ENCODE measurements at places on chromosomes 1 and 21.

DNA sequence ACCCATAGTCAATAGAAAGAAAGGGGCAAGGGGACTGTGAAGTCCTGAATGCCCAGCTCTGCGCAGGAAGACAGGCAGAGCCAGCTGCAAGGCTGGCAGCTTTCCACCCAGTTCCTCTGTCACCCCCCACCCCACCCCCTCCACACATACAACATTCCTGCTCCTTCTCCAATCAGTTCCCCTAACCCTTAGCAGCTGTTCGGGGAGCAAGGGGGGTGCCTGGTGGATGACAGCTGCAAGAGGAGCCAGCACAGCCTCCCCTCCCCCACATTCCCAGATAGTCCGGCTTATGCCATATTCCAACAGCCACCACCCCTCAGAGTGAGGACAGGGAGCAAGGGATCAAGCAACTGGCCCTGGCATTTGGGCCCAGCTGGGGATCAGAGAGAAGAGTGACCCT is 9.7 kb downstream of the ARHGEF2 start:
- DNase-seq, result no peak

DNA sequence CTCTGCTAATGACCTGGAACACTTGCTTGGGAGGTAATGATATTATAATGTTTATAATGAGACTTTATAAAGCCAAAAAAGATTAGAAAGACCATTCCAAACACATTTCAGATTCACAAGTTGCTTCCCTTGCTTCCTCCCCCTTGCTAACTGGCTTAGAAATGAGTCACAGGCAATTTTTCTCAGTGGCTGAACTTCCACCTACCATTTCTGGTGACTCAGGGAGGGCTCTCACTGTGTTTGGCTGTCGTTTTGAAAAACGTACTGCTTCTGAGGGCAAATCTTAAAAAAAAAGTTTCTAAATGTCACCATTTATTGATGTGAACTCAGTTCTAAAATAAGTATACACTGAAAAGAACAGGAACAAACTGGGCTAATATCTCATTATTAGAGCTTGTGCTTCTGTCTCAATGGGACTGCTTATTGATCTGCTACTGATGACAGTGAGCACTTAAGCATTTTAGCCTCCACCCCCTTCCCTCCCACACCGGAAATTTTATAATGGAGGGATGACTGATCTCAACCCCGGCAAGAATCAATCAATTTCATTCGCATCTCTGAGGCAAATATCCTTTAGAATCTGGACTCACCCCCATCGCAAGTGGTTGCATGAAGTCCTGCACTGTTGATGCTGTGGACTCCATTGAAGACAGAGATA is 278.3 kb downstream of the KCTD3 start:
- no peak for DNase-seq

DNA sequence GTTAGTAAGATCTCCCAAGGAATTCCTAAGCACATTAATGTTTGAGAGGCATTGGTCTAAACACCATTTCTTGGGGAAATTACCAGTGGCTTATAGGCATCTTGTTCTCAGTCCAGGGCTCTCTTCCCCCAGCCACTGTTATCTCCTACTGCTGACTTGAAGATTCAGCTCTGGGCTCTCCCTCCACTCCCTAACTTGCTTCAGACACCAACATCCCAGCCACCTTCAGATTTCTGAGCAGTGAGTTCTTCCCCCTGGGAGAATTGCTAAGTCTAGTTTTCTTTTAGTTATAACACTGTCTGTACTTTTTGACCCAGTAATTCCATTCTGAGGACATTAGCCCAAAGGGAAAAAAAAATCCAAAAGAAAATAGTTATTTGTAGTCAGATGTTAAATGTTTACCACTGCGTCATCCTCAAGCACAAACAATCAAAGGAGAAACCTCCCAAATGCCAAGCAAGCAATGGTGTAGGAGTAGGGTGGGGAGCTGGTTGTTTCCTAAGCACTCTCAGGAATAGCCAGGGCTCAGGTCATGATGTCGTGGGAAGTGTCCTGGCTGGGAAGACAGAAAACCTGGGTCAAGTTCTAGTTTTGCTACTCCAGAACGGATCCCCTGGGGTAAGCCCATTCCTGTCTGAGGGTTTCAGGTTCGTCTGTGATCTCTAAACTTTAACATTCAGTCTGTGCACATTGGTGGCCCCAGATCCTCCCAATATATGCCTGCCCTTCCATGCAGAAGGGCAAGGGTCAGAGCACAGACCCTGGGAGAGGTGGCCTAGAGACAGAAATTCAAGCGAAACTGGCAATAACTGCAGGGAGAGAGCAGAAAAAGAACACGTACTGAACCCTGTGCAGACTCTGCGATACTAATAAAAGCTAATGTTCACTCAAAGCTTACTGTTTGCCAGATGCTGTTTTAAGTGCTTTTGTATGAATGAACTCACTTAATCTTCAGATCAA is 191.1 kb upstream of the FGGY start:
- DNase-seq, result no peak

DNA sequence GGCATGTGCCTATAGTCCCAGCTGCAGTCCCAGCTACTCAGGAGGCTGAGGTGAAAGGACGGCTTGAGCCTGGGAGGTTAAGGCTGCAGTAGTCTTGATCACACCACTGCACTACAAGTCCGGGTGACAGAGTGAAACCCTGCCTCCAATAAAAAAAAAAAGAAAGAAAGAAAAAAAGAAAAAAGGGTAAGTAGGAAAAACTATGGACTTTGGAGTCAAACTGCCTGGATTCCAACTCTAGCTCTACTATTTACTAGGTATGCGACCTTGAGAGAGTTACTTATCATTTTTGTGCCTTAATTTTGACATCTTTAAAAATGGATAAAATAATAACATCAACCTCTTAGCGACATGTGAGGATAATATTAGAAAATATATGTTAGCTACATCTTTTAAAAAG is 150.8 kb downstream of the SLC45A1 start:
- no peak for DNase-seq

DNA sequence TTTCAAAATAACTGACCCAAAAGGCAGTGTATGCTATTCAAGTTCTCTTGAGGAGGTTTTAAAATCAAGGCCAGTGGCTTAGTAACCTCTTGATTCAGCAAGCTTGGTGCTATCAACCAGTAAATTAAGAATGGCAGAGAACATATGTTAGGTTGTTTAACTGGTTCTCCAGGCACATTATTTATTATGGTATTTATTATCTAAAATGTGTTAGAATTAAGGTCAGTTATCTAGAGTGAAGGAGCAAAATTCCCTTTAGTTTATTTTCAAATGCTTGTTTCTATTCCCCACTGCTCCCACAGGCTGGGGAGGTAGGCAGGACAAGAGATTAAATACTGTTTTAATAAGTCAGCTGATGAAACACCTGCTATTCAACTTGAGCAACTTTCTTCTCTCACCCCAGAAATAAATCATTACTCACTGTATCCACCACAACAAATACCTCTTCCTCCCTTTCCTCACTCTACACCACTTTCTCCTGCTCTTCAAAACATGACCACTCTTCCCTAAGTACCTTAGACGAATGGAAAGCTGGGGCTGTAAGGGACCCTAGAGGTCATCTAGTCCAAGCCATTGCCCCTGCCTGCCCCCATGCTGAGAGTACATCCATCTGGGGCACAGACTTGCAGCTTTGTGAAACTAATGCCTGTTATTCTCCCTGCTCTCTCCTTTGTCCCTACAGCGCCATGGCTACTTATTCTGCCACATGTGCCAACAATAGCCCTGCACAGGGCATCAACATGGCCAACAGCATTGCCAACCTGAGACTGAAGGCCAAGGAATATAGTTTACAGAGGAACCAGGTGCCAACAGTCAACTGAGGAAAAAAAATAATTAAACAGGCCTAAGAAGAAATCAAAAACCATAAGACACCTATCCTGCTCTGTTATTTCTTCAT is 71.7 kb downstream of the PRRX1 start:
- DNase-seq, result no peak

GRCh38 chr1:206577626-206578025 is 34.6 kb downstream of the EIF2D start:
- DNase-seq, result no peak

GRCh38 chr21:39818557-39818956 is 48.7 kb upstream of the PCP4 start:
- DNase-seq, result no peak

GRCh38 chr21:26555540-26556146 is 17.4 kb downstream of the CYYR1 start:
- no peak for DNase-seq

DNA sequence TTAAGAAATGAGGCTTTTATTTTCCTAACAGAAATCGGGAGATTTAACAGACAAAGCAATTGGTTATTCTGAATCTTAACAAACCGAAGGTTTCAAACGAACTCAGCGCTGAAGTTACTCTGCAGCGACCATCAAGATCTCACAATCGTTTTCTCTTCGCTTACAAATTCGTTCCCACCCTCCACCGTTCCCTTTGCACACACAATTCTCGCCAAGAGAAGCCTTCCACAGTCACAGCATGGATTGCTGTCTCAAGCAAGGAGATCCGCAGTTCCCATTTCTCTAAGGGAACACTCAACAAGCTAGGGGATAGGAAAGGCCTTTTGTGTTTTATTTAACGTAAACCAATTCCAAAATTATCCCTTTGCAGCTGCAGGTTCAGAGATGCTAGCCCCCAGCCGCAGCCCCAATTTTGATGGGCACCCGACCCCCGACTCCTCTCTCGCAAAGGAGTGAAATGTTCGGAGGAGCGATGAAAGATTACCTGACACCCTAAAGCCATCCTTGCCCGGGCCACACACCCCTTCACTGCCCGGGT is 755 bp downstream of the FBXO42 start:
- no peak for DNase-seq

DNA sequence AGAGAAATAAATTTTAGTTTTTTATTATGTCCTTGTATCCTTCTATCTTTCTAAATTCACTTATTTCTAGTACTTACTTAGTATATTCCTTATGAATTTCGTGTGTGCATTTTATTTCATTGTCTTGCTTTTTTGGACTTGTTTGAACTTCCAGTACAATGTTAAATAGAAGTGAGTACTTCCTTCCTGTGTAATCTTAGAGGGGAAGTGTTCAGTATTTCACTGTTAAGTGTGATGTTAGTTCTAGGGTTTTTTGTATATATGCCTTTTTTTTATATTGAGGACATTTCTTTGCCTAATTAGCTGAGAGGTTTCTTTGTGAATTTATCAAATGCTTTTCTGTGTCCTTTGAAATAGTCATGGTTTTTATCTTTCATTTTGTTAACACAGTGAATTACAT is 10.7 kb downstream of the LYPLAL1 start:
- no peak for DNase-seq

DNA sequence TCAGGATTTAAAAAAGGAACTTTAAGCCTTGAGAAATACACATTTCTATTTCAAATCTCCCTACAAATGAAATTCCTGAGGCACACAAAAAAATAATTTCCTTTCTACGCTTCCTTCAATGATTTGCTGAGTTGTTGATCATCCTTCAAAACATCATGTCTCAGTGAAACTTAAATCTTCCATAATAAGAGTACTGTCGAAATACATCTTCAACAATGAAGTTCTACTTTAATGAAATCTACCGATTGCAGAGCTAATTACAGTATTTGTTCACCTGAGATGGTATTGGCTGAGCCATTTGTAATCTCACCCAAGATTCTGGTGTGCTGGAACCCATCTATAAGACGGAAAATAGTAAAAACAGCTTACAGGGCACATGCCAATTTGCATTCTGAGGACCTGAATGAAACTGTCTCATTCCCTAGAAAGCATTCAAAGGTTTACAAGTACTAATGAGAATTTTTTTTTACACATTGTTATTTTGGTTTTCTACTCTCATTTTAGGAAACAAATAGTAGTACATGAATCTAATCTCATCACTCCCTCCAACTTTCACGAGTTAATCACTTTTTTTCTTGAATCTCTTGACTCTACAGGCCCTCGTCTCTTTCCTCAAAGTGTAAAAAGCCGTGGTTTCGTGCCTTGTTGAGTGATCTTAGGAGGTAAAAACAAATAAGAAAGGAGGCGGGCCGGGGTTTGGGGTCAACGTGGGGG is 1.1 kb downstream of the CHML start:
- no peak for DNase-seq

GRCh38 chr1:181987334-181987895 is 74.1 kb downstream of the ZNF648 start:
- DNase-seq, result no peak

DNA sequence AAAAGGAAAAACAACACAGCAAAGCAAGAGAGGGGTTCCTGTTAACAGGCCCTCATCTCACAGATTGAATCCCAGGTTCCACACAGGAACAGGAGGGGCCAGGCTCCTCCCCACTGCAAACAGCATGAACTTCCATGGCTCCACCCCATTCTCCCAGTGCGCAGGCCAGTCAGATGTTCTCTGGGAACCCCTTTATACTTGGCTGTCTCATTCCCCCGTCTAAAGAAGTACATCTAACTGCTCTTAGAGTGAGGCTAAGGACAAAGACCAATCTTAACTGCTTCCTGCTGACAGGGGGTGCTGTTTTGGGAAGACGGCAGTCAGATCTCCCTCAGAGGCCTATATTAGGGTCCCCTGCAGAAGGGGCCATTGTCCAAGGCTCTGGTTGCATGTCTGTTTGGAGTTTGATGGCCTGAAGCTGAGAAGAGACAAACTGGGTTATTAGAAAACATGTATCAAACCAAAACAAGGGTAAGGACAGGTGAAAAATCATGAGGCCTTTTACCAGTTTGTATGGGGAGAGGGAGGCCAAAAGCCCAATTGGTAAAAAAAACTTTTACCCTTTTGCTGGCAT is 10.5 kb upstream of the NASP start:
- peak; percentile 59 for DNase-seq

- no peak for DNase-seq
These were observed 5.1 kb upstream of the TMEM269 start for GRCh38 chr1:42779725-42780124.

Measured in WTC11 (cell line).